ENCODE measurements at places on chromosomes 11 and 22.

- no peak for DNase-seq
Measured at GRCh38 chr11:84799112-84799511, 828.0 kb downstream of the DLG2 start.

DNA sequence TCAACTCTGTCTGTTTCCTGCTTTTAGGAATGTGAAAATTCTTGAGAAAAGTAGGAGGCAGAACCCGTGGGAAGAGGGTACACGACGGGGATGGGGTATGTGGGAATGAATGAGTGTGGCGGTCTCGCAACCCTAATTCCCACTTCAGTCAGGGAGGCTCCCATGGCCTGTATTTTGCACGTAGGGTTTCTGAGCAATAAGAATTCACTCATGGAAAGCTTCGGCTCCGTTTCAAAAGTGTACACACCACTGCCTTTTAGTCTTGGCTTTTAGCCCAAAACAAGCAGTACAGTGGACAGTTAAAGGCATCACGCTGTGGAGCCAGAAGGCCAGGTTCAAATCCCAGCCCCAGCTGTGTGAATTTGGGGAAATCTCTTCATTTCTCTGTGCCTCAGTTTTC lies 116.7 kb downstream of the MN1 start:
- DNase-seq = no peak

DNA sequence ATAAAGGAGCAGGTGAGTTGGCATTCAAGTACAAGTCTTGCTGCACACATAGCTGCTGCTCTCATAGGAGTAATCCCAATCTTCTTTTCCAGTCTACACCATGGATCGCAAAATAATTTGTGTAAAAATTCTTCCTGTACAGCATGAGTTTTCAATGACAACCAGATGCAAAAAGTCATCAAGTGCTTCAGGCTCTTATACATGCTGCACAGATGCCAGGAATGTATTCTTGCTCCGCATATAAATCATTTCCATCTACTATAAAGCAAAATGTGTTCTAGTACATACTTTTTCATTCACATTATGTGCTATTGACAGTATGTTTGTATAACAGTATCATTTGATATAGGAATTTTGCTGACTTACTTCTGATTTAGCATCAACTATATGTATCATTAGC lies 35.4 kb downstream of the NXPE2 start:
- no peak for DNase-seq

DNA sequence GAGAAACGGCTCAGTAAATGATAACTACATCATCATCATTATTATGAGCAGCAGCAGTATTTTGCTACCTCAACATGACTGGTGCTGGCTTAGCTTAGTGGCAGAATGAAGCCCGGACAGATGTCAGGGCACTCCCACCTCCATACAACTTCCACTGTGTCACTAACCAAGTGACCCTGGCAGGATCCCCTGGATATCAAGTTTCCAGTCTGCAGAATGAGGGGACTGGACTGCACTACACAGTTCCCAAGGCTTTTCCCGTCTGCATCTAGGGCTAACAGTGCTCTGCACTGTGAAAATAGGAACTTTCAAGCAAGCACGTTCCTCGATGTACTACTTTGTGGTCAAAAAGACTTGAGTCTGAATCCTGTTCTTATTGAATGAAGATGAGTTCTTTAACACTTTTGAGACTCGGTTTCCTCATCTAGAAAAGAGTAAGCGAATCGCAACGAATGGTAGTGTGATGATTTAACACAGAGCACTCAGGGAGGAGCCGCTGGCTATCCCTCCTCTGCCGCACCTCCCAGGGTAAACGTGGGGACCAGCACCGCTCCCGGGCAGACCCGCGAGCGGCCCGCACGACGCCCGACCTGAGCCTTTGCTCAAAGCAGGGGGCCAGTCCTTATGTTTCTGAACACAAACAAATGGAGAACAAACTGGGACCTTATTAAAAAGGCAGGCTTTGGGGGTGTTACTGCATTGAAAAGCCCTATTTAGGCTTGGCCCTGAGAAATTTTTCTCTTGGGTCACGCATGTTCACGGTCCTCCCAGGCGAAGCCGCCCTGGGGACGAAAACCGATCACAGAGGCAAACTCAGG lies 910 bp downstream of the CLTCL1 start:
- DNase-seq = no peak

GRCh38 chr22:29877620-29878019 lies 5.4 kb upstream of the MTMR3 start:
- DNase-seq = no peak

GRCh38 chr22:47599753-47600152 lies 837.3 kb downstream of the TBC1D22A start:
- no peak for DNase-seq

DNA sequence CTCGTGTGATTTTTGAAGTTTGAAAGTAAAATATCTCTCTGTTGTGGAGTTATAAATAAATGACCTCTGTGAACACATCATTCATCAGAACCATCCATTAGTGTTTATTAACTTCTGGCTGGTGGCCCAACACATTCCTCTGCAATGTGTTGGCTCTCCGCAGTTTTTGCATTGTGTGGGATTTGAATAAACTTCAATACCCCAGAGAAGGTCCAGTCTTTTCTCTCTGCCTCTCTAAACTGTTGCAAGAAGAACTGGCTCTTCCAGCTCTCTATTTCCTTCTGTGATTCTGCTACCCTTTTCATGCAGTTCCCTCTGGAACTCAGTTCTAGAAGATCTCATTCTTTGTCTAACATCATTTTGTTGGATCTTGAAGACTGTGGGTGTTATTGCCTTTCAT lies 125.0 kb upstream of the ARHGAP42 start:
- DNase-seq = no peak

DNA sequence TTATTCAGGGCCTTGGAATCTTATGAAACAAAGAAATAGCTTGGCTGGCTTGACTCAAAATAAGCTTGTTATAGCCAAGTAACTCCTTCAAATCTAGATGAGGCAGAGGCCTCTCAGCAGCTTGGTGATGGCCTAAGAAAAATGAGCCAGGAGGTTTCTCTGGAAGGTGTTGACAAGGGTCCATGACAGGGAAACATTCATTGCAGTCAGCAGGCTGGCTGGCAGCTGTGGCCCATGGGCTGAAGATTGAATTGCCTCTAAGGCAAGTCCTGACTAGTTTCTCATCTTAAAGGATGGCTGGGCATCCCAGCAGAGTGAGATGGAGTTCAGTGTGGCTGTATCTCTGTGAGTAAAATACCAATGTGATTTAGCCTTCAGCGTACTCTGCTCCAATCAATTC lies 441.0 kb downstream of the NELL1 start:
- DNase-seq = no peak

DNA sequence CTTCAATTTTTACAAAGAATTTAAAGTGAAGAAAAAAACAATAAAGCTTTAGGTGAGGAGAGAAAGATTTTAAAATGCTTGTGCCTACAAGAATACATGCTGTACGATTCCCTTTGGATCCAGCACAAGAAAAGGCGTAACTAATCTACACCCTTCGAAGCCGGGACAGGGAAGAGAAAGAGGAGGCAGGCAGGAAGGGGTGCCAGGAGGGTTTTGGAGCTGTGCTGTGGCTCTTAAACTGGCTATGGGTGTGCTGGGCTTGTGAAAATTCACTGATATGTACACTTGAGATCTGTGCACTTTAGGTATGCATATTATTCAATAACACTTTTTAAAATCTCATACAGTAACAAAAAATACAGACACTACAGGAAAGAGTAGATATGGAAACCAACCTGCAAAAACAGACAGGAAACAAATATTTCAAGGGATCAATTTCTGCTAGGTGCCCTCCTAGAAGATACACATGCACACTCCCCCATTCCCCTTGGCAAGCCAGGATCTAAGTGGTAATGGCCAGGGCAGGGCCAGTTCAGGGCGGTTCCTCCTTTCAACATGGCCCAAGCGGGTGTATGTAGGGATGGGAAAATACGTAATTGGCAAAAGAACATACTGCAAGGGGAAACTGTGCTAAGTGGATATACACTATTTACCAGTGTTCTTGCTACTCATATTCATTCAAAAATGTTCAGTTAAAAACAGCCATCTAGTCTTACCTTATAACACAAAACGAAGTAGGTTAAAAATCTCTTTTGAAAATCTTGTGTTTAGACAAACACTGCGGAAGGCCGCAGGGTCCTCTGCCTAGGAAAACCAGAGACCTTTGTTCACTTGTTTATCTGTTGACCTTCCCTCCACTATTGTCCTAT lies 54.2 kb downstream of the PACSIN2 start:
- no peak for DNase-seq

GRCh38 chr11:61035526-61035835 lies 64.0 kb downstream of the CD6 start:
- no peak for DNase-seq

DNA sequence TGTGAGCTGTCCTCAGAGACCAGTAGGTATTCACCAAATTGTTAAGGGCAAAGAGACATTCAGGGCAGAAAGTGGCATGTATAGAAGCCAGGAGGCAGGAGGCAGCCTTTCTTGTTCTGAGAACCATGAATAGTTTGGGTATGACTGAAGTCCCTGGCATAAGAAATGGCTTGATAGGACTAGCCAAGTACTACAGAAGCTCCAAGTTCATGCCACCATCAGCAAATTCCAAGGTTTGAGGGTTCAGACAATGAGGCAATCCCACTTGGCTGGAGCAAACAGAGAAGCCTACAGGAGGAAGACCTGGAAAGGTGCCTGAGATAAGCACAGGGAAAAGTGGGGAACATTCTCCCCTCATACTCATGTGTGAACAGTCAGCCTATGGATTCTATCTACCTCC lies 25.8 kb downstream of the XRRA1 start:
- DNase-seq = no peak

DNA sequence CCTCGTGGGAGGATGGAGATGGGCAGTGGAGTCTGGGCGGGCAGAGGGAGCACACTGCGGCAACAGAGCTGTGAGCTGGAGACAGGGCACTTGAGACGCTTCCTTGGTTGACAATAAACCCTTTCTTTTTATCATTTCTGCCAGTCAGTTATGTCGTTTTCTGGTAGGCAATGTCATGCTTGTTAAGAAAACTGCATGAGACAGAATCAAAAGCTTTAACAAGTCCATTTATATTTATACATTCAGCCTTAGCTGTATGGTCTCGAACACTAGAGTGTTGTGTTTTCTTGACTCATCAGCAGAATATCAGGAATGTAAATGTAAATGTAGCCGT lies 31.9 kb downstream of the PPFIA1 start:
- DNase-seq = no peak

GRCh38 chr11:43830928-43831440 lies 49.6 kb upstream of the ALKBH3 start:
- DNase-seq = peak; percentile 17

- DNase-seq = no peak
Measured at GRCh38 chr11:45094958-45095690, 51.3 kb upstream of the PRDM11 start.

DNA sequence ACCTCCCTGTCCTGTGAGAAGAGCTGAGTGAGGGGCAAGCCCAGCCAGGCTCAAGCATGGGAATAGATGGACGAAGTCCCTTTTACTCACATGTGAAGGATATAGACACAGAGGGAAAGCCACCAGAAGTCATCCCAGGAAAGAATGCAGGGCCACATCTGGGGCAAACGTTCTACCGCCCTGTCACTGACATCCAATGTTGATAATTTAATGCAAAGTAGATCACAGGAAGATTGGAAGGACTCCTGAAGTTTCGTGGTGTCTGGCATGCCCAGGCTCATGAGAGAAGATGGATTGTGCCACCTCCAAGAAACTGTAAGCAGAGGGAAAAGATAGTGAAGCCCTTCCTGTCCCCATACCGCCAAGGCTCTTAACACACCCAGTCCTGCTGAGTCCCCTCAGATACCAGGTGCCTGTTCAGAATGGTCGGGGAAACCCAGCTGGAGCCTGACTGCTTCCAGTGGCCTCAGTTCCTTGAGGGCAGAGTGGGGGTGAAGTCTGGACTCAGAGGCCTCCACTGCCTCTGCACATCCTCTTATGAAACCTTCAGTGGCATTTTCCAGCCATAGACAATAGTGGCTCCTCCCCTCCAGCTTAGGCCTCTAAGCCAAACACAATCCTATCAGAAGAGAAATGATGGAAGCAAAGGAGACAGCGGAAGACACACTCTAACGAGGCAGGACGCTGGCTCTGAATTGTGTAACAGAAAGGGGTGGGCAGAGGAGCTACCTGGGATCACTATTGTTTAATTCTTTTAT lies 7.5 kb upstream of the STK33 start:
- DNase-seq = no peak

DNA sequence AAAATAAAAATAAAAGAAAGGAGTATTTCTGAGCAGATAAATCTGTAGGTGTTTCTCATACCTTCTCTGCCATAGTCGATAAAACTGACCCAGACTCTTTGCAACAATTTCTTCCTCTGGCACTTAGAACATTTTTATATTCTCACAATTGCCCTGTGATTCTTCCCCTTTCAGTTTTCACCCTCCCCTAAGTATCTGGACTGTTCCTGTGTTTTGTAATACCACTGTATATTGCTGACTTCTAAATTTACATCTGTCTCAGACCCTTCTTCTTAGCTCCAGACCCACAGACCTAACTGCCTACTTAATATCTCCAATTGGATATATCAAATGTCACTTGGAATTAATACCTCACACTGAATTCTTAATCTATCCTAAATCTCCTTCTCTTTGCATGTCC lies 133.4 kb upstream of the DDI1 start:
- DNase-seq = no peak

DNA sequence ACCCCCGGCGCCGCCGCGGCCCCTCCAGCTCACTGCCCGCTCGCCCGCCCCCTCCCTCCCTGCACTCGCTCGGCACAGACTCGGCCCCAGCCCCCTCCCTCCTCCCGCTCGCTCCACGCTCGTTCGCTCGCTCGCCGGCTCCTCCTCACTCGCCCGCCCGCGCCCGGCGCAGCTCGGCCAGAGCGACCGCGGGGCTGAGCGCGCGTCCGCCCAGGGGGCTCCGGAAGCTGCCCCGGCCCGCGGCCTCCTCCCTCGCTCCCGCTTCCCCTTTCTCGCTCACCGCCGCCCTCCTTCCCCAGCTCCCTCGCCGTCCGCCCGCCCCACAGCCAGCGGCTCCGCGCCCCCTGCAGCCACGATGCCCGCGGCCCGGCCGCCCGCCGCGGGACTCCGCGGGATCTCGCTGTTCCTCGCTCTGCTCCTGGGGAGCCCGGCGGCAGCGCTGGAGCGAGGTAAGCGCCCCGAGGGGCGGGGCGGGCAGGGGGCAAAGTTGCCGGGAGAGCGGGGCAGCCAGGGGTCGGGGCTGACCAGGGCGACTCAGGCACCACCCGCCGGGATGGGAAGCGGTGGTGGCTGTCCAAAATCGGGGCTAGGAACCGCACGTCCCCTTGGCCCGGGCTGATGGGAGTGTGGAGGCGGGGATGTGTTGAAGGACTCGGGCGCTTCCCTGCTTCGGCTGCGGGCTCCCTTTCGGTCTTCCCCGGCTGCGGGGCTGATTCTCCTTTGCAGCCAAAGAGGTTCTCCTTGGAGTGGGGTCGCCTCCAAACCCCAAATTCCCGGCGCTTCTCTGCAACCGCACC lies at the start of gene SEZ6L:
Gene SEZ6L (plus strand): TSS at position 148 of the 797 bp plus-strand sequence. CDS start 208 bp downstream, at position 356.
- no peak for DNase-seq

- DNase-seq = no peak
Measured at GRCh38 chr11:13259374-13259773, 18.2 kb upstream of the BMAL1 start.

- DNase-seq = no peak
Measured at GRCh38 chr11:68372114-68372513, 59.7 kb downstream of the LRP5 start.

- DNase-seq = no peak
Measured at GRCh38 chr22:48256041-48256739, 1493.7 kb downstream of the TBC1D22A start.

- DNase-seq = no peak
Measured at GRCh38 chr11:8671651-8672062, 10.8 kb downstream of the TRIM66 start.

GRCh38 chr11:87353771-87354345 lies 316.1 kb downstream of the TMEM135 start:
- DNase-seq = no peak
